ENCODE measurements at places on chromosomes 6 and 20.

DNA sequence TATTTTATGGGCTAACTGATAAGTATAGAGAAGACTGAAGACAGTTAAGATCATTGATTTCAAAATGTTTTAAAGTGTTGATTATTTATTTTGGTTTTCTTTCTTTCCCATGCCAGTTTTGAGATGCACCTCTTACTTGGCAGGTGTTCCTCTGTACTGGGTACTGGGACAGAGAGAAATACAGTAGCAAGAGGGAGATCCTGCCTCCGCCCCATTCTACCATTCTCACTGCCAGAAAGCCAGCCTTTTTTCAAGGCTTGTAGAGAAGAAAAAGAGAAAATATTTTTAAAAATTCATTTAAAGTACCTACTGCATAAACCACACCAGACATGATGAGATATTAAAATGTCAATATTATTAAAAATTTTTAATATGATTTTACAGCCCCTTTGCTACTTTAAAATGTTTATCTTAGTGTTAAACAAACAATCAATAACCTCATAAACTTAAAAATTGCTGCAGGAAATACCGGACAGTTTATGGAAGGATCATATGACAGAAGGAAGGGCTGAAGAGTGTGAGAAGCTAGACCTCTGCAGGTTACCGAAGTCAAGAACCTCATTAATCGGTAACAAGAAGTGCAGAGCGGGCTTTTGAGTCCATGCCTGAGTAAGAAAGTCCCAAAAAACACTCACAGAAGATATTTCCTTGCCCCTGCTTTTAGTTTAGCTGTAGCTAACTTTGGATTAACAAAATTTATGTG, 117.8 kb upstream of the ESR1 start:
- DNase-seq = no peak

DNA sequence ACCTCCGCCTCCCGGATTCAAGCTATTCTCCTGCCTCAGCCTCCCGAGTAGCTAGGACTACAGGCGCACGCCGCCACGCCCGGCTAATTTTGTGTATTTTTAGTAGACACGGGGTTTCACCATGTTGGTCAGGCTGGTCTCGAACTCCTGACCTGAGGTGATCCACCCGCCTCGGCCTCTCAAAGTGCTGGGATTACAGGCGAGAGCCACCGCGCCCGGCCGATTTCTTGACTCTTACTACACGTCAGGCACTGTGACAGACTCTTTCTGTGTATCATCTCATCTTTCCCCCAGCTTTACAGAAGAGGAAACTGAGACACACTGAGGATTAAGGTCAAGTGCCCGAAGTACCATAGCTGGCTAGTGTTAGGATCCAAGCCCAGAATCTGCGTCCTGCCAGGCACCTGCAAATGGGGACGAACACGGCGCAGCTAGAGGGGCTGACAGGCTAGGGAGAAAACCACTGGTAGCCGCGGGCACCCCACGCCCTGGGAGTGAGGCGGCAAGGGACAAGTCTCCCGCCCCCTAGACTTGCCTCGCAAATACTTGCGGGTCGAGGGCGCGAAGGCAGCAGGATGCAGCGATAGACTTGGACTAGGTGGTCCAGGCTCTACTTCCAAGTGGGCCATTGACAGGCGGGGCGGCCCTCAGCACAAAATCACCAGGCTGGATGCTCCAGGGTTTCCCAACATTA, 1.1 kb upstream of the TAF8 start:
- no peak for DNase-seq

- DNase-seq = no peak
Observed at GRCh38 chr6:46653439-46654195, 842 bp downstream of the SLC25A27 start.

DNA sequence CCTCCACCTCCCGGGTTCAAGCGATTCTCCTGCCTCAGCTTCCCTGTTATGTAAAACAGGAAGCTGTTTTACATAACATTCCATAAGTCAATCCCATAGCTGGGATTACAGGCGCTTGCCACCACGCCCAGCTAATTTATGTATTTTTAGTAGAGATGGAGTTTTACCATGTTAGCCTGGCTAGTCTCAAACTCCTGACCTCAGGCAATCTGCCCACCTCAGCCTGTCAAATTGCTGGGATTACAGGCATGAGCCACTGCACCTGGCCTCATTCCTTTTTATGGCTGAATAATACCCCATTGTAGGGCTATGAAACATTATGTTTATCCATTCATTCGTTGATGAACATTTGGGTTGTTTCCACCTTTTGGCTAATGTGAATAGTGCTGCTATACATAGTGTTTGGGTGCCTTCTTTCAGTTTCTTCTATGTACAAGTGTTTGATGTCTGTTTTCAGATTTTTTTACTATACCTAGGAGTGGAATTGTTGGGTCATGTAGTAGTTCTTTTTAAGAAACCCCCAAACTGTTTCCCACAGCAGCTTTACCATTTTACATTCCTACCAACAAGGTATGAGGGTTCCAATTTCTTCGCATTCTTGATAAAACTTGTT, 138.7 kb upstream of the COL21A1 start:
- no peak for DNase-seq

GRCh38 chr6:138211048-138211581, 7.2 kb downstream of the PBOV1 start:
- no peak for DNase-seq

DNA sequence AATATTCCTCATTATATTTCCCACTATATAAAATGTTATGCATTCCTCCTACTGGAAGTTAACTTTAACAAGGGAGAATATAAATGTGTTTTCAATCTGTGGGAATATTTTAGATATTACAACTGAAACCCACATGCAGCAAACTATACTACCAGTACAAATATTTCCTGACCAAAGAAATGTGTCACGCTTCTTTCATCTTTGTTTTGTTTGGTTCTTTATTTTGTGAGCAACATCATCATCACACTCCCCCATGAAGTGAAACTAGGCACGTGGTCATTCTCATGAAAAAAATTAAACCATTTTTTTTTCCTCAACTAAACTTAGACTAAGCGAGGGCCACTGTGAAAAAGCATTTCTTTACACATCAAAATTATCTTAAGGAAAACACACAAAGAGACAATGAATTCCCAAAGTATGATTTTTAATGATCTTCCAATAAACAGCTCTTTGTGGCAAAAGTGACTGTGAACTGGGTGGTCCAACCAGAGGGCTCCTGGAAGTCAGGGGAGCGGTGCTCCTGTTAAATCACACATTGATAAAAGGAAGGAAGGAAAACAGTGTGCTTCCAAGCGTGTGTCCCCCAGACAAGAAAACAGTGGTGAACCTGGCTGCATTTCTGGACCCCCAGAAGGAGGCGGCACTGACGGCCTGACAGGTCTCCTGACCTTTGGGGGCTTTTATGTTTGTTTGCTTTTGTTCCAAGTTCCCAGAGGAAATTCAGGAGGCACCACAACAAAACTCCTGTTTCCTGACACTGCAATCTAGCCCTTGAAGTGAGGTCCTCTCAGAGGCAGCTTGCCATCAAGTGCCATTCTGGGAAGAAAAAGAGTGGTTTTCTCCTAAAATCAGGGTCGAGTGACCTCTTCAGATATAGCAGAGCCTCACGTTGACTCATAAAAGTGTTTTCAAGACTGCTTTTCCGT, 166.8 kb upstream of the FOXQ1 start:
- no peak for DNase-seq

DNA sequence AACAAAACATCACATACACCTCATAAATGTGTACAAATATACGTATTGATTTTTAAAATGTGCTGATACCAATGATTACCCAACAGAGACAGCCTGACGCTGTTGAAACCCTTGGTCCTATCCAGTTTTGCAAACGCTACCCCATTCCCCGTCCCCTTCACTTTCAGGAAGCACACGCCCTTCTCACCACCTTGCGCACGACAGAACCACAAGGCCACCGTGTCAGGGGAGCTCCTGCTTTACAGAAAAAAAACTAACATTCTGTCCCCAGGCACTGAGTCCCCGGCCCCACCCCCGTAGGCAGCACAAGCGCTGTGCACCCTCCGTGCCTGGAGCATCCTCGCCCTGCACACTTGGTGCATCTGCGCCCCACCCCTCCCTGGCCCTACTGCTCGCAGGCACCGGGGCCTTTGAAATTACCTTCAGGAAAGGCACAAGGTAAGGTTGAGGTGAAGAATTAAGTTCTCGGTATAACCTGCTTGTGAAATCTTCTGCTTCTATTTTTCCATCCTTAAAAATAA, 58.5 kb downstream of the TAF4 start:
- no peak for DNase-seq

GRCh38 chr20:19027971-19028370, 184.5 kb upstream of the SLC24A3 start:
- DNase-seq = no peak

GRCh38 chr6:91387290-91388059, 800.6 kb upstream of the MAP3K7 start:
- DNase-seq = no peak

DNA sequence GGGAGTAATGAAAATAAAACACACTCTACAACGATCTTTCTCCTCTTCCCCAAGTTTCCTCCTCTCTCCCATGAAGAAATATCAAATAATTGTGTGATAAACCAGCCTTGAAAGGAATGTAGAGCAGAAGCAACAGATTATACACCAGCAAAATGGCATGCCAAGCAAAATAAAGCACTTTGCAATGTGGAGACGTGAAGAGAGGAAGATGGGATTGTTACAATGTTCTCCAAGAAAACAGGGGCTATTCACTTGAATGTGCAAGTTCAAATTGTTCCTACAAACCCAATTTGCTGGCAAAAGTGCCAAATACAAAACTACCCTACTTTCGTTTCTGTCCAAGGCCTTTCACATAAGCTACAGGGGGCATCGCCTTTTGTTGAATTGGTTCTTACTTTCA, 185.1 kb downstream of the PDE7B start:
- no peak for DNase-seq

GRCh38 chr6:136466777-136467176, 83.4 kb downstream of the MAP7 start:
- peak; percentile 35 for DNase-seq

DNA sequence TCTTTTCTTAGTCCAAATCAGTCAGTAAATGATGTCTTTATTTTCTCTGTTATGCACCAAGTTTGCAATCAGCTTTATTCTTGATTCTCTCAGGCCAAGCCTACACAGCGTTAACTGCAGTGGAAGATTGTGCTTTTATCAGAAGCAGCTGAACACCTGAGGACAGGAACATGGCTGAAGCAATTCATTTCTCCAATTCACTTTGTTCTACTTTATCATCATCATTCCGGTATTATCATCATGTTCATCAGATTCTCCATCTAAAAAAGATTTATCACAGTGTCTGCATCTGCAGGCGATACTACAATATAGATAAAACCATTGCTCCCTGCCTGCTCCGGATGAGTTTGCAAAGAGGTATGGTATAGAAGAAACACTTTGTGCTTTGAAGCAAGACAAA, 68.1 kb upstream of the STMND1 start:
- no peak for DNase-seq

GRCh38 chr20:45374966-45375365, 3.2 kb downstream of the TP53TG5 start:
- DNase-seq = no peak

DNA sequence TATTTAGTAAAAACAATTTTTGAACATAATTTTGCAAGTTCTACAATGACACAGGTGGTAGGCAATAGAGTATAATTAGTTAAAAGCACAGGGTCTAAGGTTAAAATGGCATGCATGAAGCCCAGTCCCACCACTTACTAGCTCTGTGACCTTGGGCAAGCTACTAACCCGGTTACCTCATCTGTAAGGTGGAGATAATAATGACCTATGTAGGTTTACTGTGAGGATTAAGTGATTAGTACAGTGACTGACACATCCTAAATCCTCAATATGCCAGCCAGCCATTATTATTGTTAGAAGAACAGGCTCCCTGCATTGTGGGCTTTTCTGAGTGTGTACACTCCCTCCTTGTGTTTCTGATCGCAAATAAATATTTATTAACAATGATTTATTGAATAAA, 26.2 kb downstream of the ATXN1 start:
- DNase-seq = no peak

GRCh38 chr6:45951321-45952167, 64.1 kb downstream of the CLIC5 start:
- DNase-seq = no peak

- no peak for DNase-seq
Observed at GRCh38 chr6:148244217-148244935, 98.3 kb upstream of the SASH1 start.

DNA sequence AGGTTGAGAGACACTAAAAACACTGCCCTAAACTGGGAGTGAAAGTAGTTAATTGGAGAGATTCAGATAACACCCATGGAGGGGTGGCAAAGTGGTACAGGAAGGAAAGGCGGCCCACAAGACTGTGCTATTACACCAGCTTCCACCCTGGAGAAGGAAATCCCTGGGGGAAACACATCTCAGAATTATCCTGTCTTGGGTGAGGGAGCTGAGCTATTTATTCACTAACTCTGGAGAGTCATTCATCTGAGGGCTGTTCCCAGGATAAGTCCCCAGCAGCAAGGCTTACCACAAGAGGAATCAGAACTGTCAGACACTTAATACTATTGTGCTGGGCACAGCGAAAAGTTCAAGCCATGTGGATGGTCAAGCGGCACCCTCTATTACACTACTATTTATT, 9.9 kb downstream of the TBCC start:
- DNase-seq = no peak

DNA sequence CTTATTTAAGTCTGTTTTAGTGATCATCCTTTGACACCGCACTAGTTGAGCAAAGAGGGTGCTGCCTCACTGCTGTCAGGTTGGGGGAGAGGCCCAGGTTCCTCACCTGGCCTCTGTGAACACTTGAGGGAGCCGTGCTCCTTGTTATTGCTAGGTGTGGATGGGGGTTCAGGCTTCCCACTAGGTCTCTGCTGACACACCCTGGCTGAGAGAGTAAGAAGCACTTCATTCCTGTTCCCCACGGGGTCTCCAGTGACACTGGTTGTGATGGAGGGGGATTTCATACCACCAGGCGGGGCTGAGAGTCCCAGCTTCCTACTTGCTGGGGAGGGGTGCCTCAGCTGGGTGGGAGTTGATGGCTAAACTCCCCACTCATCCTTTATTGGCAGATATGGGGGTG, 11.1 kb upstream of the NOTCH4 start:
- DNase-seq = no peak

- DNase-seq = no peak
Observed at GRCh38 chr6:70980727-70981126, 23.9 kb upstream of the B3GAT2 start.

DNA sequence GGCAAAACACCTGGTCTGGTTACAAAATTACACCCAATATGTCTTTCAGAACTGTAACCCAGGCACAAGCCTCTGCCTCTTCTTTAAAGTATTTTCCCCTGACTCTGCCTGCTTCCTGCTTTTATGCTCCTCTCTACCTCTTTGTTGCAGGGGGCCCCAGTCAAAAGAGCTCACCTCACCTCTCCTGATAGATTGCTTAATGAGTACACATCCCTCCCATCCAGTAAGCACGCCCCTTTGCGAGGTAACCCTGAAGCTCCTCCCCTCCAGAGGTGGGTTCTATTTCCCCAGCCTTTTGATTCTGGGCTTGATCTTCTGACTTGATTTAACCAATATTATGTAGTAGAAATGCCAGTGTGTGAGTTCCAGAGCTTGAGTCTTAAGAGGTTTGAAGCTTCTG, 56.6 kb upstream of the EYA2 start:
- DNase-seq = peak; percentile 19

DNA sequence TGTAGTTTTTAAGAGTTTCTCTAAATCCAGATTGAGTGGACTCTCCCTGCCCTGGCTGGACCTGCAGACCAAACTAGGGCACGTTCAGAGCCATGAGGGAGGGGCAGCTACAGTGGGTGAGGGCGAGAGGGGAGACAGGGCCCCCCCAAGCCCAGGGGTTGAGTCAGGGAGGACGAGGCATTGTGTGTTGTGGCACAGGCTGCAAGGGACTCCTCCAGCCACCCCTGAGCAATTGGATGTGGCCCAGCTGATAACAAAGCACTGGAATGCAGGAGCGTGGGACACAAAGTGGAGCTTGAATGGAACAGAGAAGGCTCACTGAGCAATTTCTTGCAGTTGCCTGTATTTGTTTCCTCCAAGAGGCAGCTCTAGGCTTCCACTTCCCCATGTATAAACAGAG, 43.5 kb upstream of the MYL9 start:
- DNase-seq = no peak
